ENCODE measurements at places on chromosomes 3 and 15. TPM values are rescaled to one million over a fixed set of nuclear protein-coding genes. Genes with fewer than 3 reads are reported as not detected.

The SCAMP5 gene
- 0.91 TPM for polyA plus RNA-seq

DNA sequence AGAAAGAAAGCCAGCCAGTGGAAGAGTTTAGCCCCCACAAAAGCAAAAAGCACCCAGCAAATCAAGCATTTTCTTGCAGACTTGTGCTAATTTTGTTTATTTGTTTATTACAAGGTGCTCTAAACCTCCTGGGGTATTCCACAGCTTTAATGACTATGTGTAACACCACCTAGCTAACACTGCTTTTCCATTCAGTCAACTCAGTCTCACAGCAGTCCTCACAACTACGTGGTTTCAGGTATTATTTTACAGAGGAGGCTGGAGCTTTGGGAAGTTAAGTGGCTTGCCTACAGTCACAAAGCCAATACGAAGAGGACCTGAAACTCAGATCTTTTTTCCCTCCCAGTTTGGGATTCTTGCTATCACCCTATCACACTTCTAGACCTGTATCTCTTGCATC, 14.8 kb downstream of the SOX14 start:
- no peak for DNase-seq

DNA sequence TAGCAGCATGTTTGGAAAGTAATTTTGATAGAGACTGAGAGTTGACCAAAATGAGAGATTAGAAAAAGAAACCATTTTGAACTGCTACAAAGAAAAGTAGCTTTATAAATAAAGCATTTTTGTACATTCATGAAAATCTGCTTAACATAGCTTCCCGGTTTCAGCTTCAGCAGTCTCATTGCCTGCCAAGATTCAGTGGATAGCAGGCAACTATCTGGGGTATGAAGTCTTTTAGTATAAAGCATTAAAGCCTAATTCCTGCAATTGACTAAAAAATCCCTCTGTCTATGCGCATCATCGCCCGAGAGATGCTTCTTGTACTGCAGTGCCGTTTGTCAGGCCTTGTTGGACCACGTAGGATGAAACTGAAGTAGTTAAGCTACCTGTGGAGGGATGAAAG, 588.4 kb downstream of the NAALADL2 start:
- no peak for DNase-seq

The XCR1 gene
- 0.03 TPM for polyA plus RNA-seq

GRCh38 chr3:190306513-190307163, 15.6 kb downstream of the CLDN1 start:
- no peak for DNase-seq

DNA sequence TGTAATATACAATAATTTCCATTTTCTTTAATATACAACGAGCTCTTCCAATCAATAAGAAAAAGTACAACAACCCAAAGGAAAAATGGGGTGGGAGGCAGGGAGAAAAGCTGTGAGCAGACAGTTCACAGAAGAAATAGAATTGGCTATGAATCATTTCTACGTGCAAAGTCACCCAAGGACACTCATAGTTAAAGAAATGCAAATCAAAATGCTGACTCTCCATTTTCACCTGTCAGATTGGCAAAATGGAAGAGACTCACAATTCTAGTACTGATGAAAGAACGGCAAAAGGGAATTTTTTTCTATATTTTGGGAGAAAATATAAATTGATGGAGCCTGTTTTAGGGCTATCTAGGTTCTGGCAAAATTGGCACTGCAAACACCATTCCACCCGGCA, 116.3 kb upstream of the MEF2A start:
- no peak for DNase-seq

- no peak for DNase-seq
Observed at GRCh38 chr3:52153389-52154096, 680 bp downstream of the POC1A start.

The POU1F1 gene
- polyA plus RNA-seq: not detected
